Muscle of back (tissue), 13 donors: ENCODE measurements at places on chromosomes 16 and 17. TPM values are rescaled to one million over a fixed set of nuclear protein-coding genes. Genes with fewer than 3 reads are reported as not detected.

Gene IRX5
- polyA plus RNA-seq: 2.1 TPM

Gene ATP1B2
- polyA plus RNA-seq: 25.4 TPM

Gene SLC38A8
- not detected for polyA plus RNA-seq

Gene PRR29
- 1.9 TPM for polyA plus RNA-seq

Gene SLC16A13
- 2.4 TPM for polyA plus RNA-seq

Gene KCTD19
- 0.35 TPM for polyA plus RNA-seq

Gene GUCY2D
- 0.07 TPM for polyA plus RNA-seq

Gene MYH11
- 21.1 TPM for polyA plus RNA-seq

Gene NKD1
- polyA plus RNA-seq: 2.2 TPM

Gene ABCC6
- 1.5 TPM for polyA plus RNA-seq

Gene GINS2
- 17.7 TPM for polyA plus RNA-seq

Gene KRT36
- polyA plus RNA-seq: not detected

Gene FOXL1
- 0.18 TPM for polyA plus RNA-seq

Gene BCL6B
- 22.8 TPM for polyA plus RNA-seq

Gene TNFRSF17
- not detected for polyA plus RNA-seq

Gene C17orf100
- polyA plus RNA-seq: 3.3 TPM

Gene PHOSPHO1
- 19.9 TPM for polyA plus RNA-seq

Gene TEX19
- not detected for polyA plus RNA-seq

Gene C16orf92
- not detected for polyA plus RNA-seq

Gene TPSG1
- 1.3 TPM for polyA plus RNA-seq

Gene ADAP2
- 6.7 TPM for polyA plus RNA-seq

Gene TBC1D3
- polyA plus RNA-seq: not detected

Gene SEPTIN1
- 3.8 TPM for polyA plus RNA-seq

Gene TMUB2
- polyA plus RNA-seq: 40.0 TPM

Gene IGF2BP1
- 10.7 TPM for polyA plus RNA-seq
